ENCODE measurements at places on chromosomes 3 and 15.

DNA sequence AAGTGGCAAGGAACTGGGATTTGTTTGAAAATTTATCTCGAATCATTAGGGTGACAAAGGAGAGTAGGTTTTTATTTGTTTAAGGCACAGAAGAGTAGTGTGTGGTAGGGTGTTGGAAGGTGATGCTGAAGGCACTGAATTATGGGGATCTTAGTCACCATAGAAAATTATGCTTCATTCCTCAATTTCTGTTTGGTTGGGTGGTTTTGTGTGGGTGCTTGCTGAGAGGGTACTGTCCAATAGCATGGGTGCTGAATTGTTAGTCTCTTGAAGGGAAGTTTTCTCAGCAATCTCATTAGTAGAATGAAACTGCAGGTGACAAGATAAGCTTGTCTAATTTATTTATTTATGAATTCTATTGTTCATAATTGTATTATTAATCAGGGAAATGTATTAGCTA lies 610.9 kb downstream of the AGBL1 start:
- no peak for DNase-seq

DNA sequence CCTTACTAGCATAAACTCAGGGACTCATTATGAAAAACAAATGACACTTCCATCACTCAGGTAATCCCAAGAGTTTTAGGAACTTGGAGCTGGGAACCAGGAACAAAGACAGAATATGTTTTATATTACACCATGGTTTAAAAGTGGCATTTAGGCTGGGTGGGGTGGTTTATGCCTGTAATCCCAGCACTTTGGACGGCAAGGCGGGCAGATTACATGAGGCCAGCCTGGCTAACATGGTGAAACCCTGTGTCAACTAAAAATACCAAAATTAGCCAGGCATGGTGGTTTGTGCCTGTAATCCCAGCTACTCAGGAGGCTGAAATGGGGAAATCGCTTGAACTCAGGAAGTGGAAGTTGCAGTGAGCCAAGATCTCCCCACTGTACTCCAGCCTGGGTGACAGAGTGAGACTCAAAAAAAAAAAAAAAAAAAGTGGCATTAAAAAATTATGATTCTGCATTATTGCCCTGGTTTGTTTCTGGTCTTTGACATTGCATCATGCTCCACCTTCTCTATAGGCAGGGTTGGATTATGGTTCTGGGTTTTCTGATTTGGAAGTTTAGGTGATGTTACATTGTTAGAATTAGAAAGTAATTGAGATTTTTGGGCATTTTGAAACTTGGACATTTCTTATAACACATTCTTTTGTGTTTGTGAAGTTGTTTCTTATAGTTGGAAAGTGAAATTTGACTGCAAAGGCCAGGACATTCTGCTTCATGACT lies 19.0 kb downstream of the SQOR start:
- no peak for DNase-seq

DNA sequence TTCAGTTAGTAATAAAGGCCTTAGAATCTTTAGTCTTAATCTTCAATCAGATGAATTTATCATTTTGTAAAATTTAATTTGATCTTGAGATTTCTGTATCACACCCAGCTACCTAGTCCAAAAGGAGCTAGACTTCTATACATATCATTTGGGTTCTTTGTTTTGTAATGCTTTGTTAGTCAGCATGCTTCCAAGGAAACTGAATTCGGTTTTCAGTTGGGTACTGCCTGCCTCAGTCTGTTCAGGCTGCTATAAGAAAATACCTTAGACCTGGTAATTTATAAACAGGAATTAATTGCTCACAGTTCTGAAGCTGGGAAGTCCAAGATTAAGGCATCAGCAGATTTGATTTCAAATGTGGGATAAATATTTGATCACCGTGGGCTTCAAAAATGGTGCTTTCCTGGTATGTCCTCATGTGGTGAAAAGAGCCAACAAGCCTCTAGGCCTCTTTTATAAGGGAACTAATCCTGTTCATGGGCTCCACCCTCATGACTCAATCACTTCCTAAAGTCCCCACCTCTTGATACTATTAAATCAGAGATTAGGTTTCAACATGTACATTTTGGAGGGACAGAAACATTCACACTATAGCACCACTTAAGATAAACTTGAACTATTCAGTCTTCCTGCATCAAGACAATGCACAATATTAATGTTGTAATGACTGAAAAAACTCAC lies 800.7 kb downstream of the NAALADL2 start:
- no peak for DNase-seq

GRCh38 chr3:107213044-107213669 lies 164.1 kb upstream of the CCDC54 start:
- DNase-seq: no peak

DNA sequence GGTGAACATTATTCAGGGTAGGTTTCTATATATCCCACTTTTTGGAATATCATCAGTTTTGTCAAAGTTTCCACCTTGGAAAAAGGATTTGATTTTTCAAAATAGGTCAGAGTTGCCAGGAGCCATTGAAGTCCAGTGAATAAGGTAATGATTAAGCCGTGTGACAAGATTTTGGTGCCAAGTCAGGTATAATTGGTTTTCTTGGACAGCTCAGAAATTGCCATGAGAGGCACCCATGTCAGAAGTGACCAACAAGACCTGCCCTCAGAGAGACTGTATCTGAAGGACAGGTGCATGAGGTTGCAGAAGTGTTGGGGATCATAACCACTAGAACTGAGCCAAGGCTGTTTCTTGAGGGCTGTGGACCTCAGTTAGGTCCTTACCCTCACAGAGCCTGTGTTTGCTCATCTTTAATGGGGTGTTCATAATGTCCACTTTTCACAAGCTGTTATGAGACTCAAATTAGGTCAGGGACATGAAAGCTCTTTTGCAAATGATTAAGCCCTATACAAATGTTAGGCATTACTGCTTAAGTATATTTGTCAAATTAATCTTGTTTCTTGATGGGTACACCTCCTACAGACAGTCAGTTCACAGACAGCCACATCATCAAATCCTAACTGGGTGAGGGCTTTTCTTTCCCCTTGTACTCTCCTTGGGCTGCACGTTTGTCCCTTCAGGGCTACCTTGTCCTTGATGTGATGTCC lies 32.3 kb downstream of the CASR start:
- DNase-seq: no peak

DNA sequence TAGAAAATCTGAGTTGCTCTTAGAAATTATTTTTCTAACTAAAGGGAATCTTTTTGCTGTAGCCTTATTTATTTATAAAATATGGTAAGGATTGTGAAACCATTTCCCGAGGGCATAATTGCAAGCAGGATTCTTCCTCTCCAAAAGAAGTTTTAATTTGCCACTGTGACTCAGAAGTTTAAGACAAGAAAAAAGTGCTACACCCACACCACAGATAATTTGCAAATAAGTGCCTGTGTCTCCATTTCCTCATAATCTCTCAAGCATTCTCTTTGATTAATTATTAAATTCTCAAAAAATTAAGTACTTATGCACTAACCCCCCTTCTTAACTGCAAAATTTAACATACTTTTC lies 43.6 kb downstream of the RASA2 start:
- DNase-seq: no peak

DNA sequence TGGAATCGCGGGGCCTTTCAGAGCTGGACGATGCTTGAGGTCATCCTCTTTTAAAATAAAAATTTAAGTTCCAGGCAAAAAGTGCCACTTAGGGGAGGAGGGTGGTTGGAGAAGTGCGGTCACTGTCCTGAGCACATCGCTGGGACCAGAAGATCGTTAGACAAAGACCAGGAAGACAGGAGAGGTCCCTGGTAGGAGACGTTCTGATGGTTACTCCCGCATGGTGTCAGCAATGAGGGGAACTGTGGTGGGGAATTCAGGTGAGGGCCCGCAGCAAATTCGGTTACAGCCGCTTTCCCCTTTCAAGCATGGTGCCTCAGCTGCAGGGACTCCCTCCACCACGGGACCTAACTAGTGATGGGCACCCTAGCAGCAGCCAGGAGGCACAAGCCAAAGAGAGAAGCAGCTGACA lies 1.0 kb upstream of the ISY1 start:
- peak; percentile 45 for DNase-seq

DNA sequence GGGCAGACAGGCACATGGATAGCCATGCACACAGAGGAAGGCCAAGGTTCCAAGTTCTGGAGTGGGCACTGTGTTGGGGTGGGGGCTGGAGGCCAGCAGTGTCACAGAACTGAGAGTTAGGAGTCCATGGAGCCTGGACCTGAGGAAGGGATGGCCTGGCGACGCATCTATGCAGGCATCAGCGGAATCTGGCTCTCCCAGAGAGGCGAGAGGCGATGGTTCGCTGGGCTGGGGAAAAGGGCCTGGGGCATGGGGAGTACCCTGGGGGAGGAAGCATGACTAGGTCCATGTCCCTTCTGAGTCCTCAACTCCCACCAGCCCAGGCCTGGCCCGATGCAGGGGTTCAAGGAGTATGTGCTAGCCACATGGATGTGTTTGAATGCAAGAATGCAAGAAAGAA lies 192.8 kb upstream of the LINGO1 start:
- no peak for DNase-seq

DNA sequence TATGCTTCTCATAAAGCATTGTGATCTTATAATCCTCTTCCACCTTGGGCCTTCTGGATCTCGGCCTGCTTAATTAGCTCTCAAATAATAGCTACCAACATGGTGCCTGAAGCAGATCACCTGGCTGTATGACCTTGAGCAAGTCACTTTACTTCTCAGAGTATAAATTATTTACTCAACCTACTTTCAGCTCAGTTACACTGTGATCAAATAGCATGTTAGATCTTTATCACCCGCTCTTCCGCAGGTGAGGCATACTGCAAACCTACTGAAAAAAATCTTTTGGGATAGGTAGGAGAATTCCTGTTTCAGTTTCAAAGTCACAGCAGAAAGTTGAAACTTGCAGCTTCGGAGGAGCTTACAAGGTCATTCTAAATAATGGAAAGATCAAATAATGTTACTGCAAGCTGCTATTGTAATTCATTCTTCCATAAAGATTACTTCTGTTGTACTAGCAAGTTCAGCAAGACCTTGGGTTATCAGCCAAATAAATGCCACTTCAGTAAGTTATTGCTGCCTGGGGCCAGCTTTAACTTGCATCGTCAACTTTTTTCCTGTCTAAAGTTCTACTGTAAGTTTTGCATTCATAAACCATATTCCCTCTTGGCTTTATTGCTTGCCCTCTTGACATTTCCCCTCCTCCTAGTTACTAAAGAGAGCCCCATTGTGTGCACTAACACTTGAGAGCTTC lies 268.4 kb upstream of the ATP11B start:
- no peak for DNase-seq

DNA sequence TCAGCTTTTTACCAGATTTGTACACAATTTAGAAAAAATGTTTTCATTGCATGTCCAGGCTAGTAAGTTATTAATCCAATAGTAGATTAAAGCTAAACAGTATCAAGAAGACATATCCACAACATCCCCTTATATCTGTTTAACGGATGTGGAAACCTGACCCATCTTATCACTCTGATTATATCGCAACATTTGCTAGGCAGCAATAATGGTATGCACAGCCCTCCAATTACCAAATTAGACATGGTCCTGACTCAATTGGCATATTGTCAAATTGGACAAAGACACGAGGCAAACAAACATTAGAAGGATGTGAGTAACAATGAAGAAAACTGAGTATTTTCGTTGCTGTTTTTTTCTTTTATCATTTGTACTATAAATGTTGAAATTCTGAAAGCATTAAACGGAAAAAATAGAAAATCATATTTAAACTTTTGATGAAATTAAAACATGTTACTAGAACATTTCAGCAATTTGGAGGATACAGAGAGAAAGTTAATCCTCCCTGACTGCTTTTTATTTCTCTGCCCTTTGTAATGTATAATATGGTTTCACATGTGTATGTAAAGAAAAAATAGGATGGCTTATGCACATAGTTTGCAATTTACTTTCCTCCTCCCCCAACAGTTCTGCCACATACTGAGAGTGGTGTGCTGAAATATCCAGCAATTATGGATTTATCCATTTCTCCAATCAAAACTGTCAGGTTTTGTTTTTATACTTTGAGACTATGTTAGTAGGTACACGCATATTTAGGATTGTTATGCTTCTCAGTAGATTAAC lies 633.7 kb downstream of the ZIC1 start:
- DNase-seq: no peak

- DNase-seq: peak; percentile 30
These were observed 6.6 kb downstream of the DUOX1 start for GRCh38 chr15:45136378-45136764.

GRCh38 chr3:37320276-37320675 lies 145.9 kb upstream of the LRRFIP2 start:
- peak; percentile 21 for DNase-seq

DNA sequence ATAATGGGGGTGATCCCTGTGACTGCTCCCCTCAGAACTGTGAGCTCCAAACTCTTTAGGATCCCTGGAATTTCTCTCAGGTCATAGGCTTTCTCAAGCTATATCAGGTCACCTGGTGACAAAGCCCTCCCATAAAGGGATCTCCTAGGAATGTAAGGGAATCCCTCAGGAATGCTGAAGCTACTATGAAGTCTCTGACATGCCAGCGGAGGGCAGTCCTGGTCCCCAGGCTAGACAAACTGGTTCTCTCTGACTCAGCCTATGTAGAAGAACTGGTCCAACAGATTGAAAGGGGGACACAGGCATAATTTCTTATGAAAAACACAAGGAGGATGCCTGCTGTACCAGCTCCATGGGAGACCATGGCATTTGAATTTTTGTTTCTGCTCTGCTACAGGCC lies 6.7 kb downstream of the LPCAT4 start:
- no peak for DNase-seq

DNA sequence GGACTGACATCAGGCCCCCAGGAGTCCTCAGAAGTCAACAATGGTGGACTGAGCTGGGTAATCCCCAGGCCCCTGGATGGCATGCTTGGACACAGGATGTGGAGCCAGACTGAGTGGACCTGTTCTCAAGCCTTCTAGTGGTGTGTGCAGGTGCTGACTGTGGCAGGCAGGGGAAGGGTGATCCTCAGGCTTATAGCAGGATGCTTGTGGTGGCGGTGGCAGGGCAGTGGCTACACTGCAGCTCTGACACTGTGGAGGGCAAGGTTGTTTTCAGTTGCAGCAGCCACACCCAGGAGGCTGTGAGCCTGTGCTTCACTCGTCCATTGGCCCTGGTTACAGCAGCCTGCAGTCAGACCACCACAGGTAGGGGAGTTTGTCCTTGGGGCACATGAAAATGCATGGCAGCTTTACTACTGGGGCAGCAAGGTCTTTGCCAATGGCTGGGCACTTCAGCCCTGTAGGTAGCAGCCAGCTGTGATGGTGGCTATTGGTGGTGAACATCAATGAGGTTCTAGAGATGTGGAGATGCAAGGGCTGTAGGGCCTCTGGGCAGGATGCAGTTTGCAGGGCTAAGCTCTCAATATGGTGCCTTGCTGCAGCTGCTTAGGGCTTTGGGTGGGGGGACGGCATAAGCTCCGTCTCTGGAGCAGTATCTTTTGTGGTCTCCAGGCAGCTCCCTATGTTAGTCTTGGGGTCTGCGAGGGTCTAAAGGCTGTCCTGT lies 17.5 kb upstream of the MYO5A start:
- DNase-seq: no peak

GRCh38 chr15:70475921-70476320 lies 287.4 kb downstream of the UACA start:
- DNase-seq: no peak

GRCh38 chr3:72301779-72302178 lies 516.8 kb upstream of the PROK2 start:
- DNase-seq: no peak

Data from activated naive CD4-positive, alpha-beta T cell treated with anti-CD3 and anti-CD28 coated beads for 36 hours (primary cell).